ENCODE measurements at places on chromosomes 11 and 22.

DNA sequence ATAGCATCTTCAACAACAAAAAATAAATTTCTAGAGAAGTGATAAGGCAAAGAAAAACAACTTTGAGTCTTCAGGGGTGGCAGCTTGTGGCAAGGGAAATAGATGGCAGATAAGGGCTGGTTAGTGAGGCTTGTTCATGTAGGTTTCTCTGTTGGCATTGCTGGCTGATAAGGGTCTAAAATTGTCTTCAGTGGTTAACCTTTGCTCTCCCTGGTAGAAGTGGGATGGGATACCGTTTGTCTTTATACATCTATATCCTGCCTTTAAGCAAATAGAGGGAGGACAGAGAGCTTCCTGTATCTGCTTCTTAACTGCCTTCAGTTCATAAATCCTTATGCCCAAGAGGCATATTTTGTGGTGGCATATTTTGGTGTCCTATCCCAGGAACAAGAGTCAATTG lies 57.1 kb downstream of the TRAF6 start:
- DNase-seq, result no peak

DNA sequence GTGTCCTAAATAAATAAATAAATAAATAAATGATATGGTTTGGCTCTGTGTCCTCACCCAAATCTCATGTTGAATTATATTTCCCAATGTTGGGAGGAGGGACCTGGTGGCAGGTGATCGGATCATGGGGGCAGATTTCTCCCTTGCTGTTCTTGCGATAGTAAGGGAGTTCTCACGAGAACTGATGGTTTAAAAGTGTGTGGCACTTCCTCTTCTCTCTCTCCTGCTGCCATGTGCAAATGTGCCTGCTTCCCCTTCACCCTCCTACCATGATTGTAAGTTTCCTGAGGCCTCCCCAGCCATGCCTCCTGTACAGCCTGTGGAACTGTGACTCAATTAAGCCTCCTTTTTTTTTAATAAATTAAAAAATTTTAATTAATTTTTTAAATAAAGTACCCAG lies 138.2 kb downstream of the FBXO7 start:
- no peak for DNase-seq

GRCh38 chr11:112186304-112186703 lies 11.0 kb downstream of the BCO2 start:
- no peak for DNase-seq

GRCh38 chr11:111336582-111337256 lies 38.4 kb downstream of the POU2AF3 start:
- DNase-seq, result no peak

DNA sequence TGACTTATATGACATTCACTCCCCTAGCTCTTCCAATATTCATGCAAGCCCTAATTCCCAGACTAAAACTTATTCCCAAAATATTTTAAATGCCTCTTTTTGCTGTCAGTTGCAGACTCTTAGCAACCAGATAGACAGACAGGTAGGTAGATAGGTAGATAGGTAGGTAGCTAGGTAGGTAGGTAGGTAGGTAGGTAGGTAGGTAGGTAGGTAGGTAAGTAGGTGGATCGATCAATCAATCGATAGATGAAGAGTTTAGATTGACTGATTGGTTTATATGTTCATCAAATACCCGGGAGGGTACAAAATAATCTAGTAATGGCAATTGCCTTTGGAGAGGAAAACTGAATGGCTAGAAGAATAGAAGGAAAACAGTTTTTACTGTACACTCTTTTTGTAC lies 86.3 kb downstream of the TTC28 start:
- DNase-seq, result no peak

DNA sequence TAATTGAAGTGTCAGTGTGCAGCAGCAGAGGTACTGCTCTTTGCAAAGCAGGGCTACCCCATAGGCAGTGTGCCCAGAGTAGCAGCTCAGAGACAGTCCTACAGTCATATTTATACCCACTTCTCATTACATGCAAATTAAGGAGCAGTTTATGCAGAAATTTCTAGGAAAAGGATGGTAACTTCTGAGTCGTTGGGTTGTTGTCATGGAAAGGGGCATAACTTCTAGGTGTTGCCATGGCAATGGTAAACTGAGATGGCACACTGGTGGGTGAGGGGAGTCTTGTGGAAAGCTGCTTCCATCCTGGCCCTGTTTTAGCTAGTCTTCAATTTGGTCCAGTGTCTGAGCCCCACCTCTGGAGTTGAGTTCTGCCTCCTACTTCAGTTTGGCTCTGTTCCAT lies 77.4 kb downstream of the MN1 start:
- DNase-seq, result no peak

- DNase-seq, result peak; percentile 8
Observed at GRCh38 chr11:133659538-133660201, 127.4 kb upstream of the OPCML start.

GRCh38 chr11:28673691-28674432 lies 565.7 kb downstream of the METTL15 start:
- no peak for DNase-seq

GRCh38 chr11:117731722-117732290 lies 65.2 kb downstream of the DSCAML1 start:
- no peak for DNase-seq

- DNase-seq, result no peak
Observed at GRCh38 chr11:827897-828192, at the start of gene CRACR2B. Gene CRACR2B, plus strand, starts transcription at chr11:827919. Its CDS starts 689 bp downstream, at chr11:828608.

DNA sequence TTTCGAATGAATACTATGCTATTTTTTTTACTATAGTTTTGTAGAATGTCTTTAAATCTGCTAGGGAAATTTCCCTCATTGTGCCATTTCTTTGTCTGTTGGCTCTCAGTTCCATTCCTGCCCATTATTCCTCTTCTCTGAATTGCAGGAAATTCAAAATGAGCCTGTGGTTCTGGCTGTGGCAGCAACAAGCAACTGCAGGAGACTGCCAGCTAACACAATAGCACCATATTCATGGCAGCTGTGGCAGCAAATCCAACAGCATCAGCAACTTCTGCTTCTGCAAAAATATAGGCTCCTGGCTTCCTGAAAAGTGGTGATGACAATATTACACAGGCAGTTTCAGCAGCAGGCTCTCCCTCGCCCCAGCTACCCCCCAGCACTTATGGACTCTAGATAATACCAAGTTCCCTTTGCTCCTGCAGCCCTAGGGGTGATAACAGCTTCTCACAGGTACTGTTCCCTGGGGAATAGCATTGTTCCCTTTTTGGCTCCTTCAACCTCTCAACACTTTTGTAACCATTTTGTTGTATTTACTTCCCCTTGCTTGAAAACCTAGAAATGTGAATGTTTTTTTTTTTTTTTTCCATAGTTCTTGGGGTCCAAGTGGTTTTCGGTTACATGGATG lies 9.3 kb downstream of the PATE4 start:
- no peak for DNase-seq

- no peak for DNase-seq
Observed at GRCh38 chr11:46641639-46642038, 24.3 kb downstream of the ATG13 start.

DNA sequence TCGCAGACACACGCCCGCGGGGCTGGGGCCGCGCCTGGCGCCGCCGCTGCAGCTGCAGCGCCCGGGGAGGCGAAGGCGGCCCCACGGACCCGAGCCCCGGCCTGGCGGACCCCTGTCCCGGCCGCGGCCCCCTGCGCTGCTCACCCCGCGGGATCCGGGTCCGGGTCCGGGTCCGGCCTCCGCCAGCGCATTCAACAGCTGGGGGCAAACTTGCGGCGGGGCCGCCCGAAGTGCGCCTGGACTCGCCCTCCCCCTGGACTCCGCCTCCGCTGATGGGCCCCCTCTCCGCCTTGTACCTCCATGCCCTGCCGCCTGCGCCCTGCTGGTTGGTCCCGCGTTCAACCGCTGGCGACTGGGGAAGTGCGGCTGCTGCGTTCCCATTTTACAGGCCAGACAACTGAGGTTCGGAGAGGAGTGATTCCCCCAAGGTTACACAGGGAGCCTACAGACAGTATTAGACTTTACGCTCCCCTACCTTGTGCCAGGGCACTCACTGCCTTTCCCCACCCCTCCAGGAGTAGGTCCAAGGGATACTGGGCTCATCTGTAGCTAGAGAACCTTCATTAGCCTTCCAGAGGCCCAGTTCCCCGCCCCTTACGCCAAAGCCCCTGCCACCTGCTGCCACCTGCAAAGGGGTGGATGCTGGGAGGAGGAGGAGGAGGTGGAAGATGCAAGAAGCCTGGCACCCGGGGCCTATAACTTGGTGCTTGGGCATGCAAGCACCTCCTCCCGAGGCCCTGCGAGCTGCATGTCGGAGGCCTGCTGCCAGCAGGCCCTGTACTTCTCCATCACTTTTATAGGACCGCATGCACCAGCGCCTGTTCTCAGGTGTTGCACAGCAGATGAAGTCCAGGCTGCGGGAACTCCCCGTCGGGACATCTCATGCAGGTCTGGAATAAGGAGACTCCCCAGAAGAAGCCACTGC lies 694 bp upstream of the ELFN2 start:
- no peak for DNase-seq

- DNase-seq, result no peak
Observed at GRCh38 chr22:38267086-38267485, 5.7 kb downstream of the TMEM184B start.

GRCh38 chr11:129275828-129276227 lies 83.7 kb upstream of the ARHGAP32 start:
- DNase-seq, result no peak

- DNase-seq, result no peak
Observed at GRCh38 chr22:42217019-42217751, 53.3 kb downstream of the TCF20 start.

DNA sequence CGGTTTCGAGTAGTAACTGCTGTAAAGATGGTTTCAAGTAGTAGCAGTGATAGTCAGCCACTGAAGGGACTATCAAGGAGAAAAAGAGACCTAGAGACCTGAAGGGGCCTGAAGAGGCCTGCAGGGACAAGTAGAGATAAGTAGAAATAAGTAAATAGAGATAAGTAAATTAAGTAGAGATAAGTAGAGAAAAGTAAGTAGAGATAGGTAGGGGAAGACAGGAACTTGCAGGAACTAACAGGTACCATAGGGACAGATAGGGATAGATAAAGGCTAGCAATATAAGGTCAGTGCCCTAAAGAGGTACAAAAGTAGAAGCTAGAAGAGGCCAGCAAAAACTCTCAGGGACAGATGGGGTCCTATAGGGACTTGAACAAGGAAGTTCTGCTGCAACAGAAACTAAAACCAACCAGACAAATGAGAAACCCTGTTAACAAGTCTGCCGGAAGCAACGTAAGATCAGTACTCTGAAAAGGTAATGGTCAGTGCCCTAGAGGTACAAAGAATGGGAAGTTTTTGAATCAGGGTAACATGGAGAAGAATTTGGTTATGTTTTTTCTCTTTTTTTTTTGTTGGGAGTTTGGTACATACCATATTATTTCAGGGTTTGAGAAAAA lies 9.6 kb upstream of the SC5D start:
- DNase-seq, result no peak

DNA sequence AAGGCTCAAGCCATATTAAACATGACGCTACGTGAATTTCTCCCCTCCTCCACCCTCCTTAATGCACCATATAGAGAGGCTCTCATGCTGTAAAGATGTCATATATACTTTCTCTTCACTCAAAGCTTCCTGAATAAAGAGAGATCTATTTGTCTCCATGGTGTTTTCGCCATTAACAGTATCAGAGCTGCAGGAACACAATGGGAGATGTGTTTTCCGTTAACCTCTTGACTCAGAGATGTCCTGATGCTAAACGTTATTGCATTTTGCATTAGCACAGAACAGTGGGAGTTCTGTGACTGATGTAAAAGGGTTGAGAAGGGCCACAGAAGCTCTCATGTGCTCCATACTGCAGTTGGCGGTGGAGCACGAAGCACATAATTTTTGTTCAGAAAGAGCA lies 25.7 kb upstream of the BLID start:
- DNase-seq, result no peak

DNA sequence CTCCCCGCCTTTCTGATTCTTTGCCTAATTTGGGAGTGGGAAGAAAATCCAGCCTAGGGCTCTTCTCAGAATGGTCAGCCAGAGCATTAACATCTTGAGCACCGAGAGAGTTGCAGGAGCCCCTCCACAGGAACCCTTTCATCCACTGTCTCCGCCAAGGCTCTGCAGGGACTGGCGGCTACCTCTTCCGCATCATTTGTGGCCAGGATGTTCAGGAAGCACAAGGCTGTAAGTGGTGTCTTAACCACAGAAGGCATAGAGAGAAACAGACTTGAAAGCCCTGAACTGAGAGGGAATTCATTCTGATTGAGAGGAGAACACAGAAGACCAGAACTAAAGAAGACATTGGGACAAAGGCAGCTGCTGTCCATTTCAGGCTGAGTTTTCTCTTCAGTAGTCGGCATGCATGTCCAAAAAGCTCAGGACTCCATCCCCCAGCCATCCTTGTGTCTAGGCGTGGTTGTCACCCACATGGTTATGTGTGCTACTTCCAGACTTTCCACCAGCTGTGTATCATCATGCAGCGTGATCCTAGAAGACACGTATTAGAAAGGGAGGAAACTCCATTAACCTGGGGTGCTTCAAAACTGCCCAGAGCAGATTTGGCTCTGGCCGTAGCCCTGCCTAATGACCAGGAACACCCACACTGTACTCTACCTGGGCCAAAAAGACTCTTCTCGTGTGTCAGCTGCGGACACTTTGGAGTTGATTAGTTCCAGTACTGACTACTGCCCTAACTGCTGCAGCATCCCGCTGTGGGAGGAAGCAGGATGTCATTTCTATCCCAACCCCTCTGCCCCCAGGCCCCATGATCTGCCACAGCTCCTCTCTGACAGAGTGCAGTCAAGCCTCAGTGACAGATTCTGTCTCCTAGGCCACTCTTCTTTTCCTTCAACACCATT lies 725.1 kb downstream of the NTM start:
- no peak for DNase-seq

GRCh38 chr11:128725630-128726319 lies 31.9 kb downstream of the FLI1 start:
- no peak for DNase-seq

GRCh38 chr11:71097506-71098240 lies 154.7 kb downstream of the SHANK2 start:
- no peak for DNase-seq

GRCh38 chr11:80872116-80872728 lies 1431.4 kb upstream of the TENM4 start:
- DNase-seq, result no peak

DNA sequence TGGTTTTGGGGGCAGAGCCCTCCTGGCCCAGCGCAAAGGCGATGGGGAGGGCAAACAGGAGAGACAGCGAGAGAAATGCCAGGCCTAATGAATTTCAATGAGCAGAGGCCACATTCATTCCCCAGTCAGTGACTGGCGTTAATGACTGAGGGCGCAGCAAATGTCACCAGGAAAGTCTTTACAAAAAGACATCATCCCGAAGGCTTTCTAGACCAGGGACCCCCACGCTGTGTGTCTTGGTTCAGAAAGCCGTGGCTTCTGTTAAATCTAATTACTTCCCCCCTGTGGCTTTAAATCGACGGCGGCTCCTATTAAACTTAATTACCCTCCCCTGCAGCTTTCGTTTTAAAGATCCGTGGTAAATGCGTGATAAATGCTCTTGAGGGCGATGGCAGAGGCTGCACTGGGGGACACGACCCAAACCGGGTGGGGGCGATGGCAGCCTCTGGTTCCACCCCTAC lies 1.6 kb upstream of the FGF19 start:
- DNase-seq, result no peak
